ENCODE measurements at places on chromosomes 7 and 10.

DNA sequence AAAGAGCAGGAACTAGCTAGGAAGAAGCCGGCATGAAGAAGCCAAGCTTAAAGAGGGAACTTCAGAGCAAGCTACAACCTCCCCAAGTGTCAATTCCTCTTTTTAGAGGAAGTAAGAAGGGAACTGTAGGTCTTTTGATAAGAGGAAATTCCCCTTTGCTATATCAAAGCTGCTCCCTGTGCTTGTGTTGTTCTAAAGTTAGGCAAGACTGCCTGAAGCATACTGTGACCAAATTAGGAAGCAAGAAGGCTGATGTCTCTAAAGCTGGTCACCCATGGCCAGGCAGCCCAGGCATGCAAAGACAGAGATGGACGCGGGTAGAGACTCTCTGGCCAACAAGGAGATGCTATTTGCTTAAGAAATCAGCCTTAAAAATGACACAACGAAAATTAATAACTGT lies 87.9 kb downstream of the RNF216 start:
- DNase-seq: no peak

- no peak for DNase-seq
Observed at GRCh38 chr7:139943401-139943800, 114.3 kb downstream of the TBXAS1 start.

DNA sequence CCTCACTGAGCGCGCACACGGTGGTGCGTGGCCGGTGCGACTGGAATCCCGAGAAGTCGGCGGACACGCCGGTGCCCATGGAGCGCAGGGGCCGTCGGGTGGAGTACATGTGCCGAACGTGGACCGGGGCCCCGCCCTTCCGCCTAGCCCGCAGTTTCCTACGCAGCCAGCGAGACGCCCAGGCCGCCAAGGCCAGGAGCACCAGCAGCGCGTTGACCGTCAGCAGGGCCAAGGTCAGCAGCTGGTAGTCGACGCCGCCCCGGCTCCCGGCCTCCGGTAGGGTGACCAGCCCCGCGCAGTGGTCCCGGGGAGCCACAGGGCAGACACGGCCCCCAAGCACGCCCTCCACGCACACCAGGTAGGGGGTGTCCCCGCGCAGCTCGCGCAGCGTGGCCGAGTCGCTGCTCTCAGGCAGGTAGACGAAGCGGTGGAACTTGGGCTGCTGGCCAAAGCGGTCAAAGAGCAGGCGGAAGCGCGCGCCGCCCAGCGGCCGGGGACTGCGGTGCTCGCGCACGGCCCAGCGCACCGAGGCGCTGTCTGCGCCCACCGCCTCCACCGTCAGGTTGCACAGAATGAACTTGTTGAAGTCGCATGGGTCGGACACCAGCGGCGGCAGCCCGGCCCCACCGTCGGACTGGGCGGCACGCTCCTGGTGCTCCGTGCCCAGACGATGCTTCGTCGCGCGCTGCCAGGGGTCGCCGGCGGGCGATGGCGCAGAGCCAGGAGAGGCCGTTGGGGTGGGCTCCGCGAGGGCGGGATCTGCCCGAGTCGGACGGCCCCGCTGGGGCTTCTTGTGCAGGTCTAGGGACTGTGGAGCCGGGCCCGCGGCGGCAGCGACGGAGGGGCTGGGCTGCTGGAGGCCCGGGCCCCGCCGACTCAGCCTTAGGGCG lies 2.2 kb downstream of the TRIL start:
- no peak for DNase-seq

DNA sequence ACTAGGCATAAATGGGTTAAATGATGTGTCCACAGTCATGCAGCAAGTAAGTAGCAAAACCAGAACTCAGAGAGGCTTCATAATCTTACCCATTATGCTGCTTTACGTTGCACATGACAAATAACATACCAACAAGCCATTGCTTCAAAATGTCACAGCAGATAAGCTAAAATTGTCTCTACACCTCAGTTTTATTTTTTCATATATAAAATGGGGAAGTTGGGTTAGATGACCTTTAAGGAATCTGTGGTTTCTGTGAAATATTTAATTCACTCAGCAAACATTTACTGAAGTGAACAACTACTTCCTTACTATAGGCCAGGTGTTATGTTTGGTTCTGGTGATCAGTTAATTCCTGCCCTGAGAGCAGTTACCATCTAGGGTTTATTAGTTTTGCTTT lies 2.2 kb upstream of the ASCC1 start:
- no peak for DNase-seq

GRCh38 chr10:34740321-34740720 lies 74.8 kb downstream of the PARD3 start:
- DNase-seq: no peak

- no peak for DNase-seq
Observed at GRCh38 chr7:7709291-7709690, 9.1 kb downstream of the RPA3 start.

- DNase-seq: no peak
Observed at GRCh38 chr7:44291066-44291732, 34.2 kb downstream of the CAMK2B start.

DNA sequence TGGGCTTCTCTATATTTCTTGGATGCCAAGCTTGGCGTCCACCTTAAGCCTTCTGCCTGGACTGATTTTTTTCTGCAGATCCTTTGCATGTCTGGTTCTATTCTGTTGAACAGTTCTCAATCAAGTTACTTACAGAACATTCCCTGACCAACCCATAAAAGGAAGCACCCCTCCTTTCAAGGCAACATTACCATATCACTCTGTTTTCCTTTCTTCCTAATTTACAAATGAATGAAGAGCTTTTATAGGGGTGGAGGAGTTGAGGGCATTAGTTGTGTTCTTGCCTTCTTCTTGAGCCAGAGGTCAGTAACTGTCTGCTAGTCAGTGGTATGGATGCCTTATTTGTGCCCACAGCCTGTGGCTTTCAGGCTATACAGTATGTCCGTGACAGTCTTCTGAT lies 361.0 kb downstream of the PHTF2 start:
- DNase-seq: no peak

GRCh38 chr7:71009636-71010035 lies 122.3 kb upstream of the GALNT17 start:
- DNase-seq: no peak

DNA sequence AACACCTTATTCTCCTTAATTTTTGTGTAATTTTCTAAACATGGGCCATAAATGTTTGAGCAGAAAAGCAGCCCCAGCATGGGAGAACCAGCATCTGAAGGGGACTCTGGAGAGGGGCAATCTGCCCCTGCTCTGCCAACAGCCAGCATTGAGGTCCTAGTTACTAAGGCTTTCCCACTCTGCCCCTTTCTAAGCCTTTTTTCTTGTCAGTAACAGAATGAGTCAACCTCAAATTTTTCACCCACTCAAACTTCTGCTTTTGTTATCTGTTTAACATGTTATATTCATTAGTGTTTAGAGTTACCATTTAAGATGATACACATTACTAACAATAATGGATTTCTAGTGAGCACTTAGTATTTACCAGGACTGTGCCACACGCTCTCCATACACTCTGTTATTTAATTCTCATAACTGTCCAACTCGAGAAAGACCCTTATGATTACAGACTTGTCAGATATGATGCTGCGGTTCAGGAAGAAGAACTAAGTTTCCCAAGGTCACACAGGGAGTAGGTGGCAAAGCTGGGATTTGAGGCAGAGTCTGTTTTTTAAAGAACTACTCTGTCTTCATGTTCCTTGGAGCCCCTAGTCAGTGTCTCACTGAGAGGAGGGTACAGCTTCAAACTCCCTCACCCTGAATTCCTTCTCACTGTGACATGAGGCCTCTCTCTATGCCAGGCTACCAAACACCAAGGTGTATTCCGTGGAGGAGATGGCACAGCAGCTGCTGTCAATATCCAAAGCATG lies 19.9 kb upstream of the GPAM start:
- DNase-seq: no peak

GRCh38 chr10:82934429-82934828 lies 1059.4 kb downstream of the NRG3 start:
- no peak for DNase-seq

DNA sequence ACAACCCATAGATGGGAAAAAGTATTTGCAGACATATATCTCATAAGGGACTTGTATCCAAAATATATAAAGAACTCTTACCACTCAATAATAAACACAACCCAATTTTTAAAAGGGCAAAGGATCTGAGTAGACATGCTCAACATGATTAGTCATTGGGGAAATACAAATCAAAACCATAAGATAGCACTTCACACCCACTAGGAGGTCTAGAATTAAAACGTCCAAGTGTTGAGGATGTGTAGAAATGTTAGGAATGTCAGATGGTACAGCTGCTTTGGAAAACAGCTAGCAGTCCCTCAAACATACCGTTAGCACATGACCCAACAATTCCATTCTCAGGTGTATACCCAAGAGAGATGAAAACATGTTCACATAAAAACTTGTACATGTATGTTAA lies 8.3 kb downstream of the PSTK start:
- no peak for DNase-seq

GRCh38 chr7:134630893-134631292 lies 15.8 kb upstream of the BPGM start:
- no peak for DNase-seq

- DNase-seq: no peak
Observed at GRCh38 chr10:132300582-132300981, 7.2 kb downstream of the STK32C start.

DNA sequence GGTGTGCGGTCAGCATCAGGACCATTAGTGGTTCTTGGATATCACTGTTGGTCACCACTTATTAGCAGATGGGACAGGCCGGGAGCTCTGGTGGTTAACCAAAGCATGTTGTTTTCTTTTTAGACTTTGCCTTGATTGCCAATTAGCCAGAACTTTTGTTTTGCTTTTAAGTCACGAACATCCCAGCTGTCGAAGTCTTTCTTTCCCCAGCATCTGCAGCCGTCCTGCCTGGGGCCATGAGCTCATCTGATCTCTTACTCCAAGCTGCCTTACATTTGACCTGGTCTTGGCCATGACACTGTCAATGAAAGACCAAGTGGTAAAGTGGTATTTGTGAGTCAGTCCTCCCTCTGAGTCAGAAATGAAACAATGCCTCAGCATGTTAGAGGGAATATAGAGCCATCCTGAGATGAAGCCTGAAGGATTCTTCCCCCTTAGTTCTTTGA lies 53.9 kb upstream of the CREB5 start:
- no peak for DNase-seq

DNA sequence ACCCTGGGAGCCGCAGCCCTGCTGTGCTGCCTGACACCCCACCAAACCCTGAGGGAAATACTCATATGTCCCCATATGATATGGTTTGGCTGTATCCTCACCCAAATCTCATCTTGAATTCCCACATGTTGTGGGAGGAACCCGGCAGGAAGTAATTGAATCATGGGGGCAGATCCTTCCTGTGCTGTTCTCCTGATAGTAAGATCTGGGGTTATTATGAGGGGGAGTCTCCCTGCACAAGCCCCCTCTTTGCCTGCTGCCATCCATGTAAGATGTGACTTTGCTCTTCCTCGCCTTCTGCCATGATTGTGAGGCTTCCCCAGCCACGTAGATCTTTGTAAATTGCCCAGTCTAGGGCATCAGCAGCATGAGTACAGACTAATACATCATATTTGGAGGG lies 68.7 kb downstream of the RGS10 start:
- DNase-seq: no peak

DNA sequence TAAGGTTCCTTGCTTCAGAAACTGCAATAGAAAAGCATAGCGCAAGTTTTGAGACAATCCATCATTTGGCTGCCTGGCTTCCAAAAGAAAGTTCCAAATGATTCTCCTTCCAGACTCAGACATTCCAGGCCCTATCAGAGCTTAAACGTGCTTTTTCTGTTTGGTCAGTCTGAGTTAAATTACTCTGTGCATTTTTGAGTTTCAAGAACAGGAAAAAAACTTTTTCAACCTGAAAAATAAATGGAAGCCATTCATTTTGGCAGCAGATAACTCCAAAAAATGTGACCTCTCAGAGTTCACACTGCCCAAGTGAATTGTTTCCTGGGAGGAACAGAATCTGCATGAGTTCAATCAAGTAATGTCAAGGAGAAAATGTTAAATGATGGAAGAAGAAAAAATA lies 354.2 kb downstream of the CXCL12 start:
- no peak for DNase-seq

DNA sequence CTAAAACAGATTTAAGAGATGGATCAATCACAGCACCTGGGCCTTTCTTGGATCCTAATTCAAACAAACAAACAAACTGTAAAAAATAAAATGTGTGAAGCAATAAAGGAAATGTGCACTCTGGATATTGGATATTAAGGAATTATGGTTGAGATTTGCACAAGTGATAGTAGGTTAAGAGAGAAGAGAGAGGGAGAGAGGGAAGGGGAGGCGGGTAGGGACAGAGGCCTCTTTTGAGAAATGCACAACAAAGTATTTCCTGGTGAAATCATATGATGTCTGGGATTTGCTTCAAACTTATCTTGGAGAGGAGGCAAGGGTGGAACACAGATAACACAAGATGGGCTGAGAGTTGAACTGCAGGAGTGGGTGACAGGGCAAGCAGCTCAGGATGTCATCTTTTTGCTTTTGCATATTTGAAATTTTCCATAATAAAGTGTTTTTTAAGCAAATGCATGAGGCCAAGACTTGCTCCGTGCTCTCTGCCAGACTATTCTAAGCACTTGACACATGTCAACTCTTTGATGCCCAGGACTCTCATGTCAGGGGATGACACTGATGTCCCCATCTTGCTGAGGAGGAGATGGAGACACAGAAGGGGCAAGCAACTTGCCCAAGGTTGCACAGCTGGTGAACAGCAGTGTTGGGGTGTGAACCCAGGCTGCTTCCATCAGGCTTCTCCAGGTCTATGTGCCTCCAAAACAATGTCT lies 9.1 kb upstream of the AEBP1 start:
- no peak for DNase-seq

DNA sequence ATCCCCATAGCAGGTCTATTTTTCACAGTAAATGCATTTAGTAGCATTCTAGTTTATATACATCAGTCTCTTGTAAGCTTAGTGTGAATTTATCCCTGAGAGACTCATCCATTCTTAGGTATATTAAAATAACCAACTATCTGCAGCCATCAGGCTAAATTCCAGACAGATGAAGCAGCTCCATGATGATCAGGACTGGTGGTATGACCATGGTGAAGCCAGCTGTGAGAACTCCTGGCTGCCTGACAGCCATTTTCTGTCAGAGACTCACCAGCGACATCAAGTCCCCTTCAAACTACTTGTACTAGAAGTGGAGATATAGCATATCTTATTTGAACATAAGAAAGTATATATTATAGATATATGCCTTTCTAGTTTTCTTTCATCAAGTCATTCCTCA lies 70.3 kb upstream of the GSDME start:
- DNase-seq: no peak

GRCh38 chr10:112958275-112958995 lies 8.4 kb downstream of the TCF7L2 start:
- no peak for DNase-seq

DNA sequence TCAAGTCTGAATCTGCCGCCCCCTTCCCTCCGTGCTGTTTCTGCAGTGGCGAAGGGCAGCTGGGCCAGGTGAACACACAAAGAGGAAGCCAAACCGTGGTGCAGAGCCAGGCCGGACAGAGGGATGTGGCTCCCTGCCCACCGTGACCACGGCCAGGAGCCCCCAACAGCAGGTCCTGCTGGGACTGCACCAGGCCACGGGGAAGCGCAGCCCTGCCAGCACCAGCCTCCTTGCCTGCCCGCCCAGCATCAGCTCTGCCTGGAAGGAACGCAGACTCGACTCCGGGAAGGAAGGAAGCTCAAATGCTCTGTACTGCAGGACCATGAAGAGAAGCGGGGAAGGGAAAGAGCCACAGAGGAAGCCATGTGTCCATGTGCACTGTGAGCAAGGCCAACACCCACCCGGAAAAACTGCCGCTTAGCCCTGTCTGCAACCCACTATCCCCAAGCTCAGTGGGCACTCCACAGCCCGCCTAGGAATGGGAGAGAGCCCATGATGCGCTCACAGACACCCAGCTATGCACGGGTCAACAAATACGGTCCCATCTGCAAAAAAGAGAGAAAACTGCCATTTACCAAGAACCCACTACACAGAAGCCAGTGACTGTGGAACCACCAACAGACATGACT lies 19.0 kb downstream of the GPER1 start:
- no peak for DNase-seq

All from NCI-H446 treated with DMSO at 0.1 percent for 48 hours (cell line).